Jurkat, Clone E6-1 (cell line): ENCODE measurements at places on chromosomes 3 and 15.
A peak's percentile ranks its signal among the peaks of the same experiment; 100 is the strongest.

GRCh38 chr15:90189781-90190467, 11.2 kb upstream of the SEMA4B start:
- DNase-seq: no peak

DNA sequence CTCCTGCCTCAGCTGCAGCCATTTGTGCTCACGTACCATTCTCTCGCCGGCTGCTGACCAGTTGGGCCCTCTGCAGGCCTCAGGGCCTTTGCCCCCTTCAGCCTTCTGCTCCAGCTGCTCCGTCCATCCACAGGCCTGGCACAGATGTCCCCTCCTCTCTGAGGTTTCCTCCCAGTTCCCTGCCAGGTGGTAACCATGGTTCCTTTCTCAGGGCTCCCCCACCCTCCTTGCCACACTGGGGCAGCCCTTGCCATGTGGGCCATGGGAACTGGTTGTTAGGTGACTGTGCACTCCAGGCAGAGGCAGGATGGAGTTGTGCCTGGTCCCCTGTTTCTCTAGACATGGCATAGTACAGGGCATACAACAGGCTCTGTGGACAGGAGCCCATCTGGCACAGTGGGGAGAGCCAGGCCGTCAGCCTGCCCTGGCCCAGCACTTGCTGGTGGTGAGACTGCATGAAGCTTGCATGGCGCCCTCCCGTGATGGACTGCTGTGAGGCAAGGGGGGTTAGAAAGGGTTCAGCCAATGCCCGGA, 148.9 kb downstream of the DNAJB8 start:
- no peak for DNase-seq

GRCh38 chr3:30319713-30320112, 286.7 kb upstream of the TGFBR2 start:
- peak; percentile 45 for DNase-seq

- DNase-seq: no peak
These were observed 347 bp downstream of the HACL1 start for GRCh38 chr3:15601046-15601398.

- no peak for DNase-seq
These were observed 212.5 kb upstream of the GADL1 start for GRCh38 chr3:31106912-31107311.

- no peak for DNase-seq
These were observed 125.9 kb upstream of the PHLDB2 start for GRCh38 chr3:111733154-111733553.

DNA sequence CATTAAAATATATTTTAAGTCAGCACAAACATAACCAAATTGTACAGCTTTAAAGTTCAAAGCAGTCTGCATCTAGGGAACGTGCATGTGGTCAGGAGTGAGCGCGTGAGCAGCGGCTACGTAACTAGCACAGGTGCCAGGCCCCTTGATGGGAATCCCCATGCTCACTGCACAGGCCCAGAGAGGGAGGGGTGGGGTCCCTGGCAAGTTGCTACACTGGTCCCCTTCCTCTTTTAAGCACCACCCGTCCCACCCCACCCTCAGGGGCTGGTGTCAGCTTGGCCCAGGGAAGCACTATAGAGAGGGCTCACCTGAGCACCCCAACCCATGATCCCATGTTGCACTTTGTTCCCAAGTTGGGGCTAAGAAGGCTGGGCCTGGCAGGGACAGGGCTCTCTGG, 835 bp upstream of the GMPPB start:
- DNase-seq: no peak

GRCh38 chr3:59609657-59610348, 560.0 kb upstream of the CFAP20DC start:
- no peak for DNase-seq

DNA sequence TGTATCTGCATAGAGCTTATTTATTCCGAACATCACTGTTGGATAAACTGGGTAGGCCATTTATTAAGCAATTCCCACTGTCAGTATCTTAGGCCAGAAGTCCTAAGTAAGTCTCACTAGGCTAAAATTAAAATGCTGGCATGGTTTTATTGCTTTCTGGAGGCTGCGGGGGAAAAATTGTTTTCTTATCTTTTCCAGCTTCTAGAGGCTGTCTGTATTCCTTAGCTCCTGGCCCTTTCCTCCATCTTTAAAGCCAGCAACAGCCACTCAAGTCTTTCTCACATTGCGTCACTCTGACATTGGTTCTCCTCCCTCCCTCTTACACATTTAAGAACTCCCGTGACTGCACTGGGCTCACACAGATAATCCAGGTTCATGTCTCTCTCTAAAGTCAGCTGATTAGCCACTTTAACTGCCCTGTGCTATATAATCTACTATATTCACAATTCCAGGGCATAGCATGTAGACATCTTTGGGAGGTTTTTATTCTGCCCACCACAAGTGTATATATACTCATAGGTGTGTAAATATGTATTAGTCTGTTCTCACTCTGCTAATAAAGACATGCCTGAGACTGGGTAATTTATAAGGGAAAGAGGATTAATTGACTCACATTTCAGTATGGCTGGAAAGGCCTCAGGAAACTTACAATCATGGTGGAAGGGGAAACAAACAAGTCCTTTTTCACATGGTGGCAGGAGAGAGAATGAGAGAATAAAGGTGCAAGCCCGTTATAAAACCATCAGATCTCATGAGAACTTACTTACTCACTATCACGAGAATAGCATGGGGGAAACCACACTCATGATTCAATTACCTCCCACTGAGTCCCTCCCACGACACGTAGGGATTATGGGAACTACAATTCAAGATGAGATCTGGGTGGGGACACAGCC, 113.5 kb upstream of the SLC7A14 start:
- no peak for DNase-seq

GRCh38 chr15:68574046-68574445, 4.7 kb upstream of the CORO2B start:
- no peak for DNase-seq

- DNase-seq: no peak
These were observed 330.3 kb downstream of the CLSTN2 start for GRCh38 chr3:140265302-140265701.

DNA sequence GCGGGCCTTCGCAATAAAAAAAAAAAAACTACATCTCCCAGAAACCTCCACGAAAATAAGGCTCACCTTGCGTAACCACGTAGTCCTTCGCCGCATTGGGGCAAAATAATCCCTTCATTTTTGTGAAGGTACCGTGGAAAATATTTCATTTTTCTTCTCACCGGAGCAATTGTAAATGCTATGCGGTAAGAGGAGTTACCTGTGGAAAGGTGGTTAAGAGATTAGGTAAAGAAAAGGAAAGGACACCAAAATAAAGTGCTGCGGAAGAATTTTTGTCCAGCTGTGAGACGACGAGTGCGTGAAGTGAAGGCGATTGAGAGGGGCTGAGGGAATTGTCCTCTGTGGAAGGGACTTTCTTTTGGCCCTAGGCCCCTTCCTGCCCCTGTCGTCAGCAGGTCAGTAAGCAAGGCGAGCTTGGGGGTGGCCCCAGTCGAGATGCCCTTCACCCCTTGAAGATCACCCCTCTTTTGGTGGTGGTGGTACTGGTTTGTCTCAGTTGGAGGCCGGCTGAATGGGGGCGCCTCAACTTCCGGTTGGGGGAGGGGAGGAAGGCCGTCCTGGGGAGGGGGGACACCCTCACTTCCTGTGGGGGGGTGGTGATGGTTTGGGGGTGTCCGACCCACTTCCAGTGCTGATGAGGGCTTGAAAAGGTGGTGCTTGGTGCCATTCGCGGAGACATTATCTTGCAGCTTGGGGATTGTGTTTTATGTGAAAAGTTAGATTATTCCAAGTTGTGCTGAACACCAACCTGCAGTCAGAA, at the start of gene HMG20A:
TSS of gene HMG20A (plus strand) at position 279 of the 760 bp plus-strand sequence. CDS start 37,520 bp downstream, outside the sequence.
- peak; percentile 85 for DNase-seq

DNA sequence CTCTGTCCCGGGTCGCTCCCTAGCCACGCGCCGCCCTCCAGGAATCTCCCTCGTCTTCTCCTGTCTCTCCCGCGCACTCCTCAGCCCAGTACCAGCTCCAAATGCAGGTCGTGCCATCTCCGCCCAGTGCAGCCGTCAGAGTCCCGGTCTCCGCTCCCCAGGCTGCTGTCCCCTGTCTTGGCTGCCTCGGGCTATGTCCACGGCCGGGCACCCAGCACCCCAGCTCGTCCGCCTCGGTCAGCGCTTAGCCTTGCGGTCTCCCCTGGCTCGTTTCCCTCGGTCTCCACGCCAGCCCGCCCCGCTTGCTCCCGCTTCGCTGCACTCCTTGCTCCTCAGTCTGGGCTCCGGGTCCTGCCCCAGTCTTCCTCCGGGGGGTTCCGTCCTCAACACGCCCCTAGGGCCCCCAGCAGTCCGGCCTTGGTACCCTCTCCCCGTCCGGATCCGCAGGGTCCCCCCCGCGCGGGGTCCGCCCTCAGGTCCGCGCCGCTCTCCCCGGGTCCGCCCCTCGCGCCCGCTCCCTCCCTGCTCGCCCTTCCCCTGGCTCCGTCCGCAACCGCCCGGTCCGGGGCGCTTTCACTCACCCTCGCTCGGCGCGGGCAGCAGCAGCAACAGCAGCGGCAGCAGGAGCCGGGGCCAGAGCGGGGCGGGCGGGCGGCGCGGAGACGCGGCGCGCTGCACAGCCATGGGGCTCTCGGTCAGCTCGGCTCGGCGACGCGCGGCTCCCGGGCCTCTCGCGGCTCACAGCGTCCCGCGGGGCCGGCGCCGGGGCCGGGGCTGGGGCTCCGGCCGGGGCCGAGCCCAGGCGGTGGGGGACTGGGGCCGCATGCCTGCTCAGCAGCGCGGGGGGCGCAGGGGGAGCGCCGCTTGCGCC, 462 bp downstream of the IGDCC3 start:
- DNase-seq: no peak
